Vagina (tissue), 2 donors: ENCODE measurements at places on chromosomes 12 and 14.

DNA sequence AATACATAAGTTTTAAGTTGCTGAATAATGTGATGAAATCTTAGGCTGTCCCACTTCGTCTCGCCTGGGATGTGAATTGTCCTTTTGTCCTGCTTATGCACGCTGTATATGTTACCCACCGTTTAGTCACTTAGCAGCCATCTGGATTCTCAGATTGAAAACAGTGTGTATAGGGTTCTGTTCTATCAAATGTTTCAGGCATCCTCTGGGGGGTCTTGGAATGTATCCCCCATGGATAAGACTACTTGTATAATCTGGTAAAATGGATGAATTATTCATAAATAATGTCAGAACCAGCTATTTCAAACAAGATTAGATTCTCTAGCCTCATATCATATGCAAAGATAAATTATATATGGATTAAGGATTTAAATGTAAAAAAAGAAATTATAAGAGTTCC is 29.4 kb downstream of the NOPCHAP1 start:
- DNase-seq: no peak

GRCh38 chr14:51707327-51707726 is 55.6 kb downstream of the FRMD6 start:
- no peak for DNase-seq

GRCh38 chr14:37124614-37125013 is 47.8 kb downstream of the SLC25A21 start:
- DNase-seq: no peak

GRCh38 chr12:53052419-53053217 is 2.8 kb downstream of the TNS2 start:
- no peak for DNase-seq

GRCh38 chr14:95998656-95999055 is 40.5 kb upstream of the C14orf132 start:
- DNase-seq: no peak

DNA sequence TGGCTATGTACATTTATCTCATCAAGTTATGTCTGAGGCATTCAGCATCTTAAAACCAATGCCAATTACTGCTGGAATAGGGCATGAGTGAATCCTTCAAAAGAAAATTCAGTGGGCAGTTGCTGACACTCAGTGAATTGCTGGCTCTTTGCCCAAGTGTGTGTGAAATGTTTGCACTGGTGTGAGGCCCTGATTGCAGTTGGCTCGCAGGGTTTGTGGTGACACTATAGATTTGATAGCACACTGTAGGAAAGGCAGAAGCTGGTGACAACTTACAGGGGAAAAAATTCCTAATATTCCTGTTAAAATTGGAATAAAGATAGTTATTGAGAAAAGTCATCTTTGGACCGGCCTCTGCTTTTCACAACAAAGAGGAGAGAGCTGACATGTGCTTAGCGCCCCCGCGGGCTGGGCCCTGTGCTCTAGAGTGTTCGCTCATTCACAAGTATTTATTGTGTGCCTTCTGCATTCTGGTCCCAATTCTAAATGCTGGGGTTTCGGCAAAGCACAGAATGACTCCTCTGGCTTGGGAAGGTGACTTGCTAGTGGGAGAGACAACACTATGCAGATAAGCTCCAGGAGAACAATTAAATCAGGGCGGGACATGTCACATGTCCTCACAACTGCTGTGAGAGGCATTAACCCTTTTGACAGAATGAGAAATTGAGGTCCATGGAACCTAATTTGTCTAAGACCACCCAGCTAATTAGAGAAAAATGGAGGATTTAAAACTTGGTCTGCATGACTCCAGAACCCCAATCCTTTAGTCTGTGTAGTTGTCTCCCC is 418.7 kb downstream of the NPAS3 start:
- DNase-seq: no peak
